ENCODE measurements at places on chromosomes 2 and 18.

- no peak for DNase-seq
- H3K27me3 ChIP-seq = no peaks in the 10 kb centered on the region
- no peak overlapping the region for H3K27ac ChIP-seq
- peaks cover 2% of the 10 kb centered on the region for H3K4me1 ChIP-seq
- no peak overlapping the region for H3K4me3 ChIP-seq
These were observed 146.0 kb downstream of the SETBP1 start for GRCh38 chr18:44826418-44827259.

DNA sequence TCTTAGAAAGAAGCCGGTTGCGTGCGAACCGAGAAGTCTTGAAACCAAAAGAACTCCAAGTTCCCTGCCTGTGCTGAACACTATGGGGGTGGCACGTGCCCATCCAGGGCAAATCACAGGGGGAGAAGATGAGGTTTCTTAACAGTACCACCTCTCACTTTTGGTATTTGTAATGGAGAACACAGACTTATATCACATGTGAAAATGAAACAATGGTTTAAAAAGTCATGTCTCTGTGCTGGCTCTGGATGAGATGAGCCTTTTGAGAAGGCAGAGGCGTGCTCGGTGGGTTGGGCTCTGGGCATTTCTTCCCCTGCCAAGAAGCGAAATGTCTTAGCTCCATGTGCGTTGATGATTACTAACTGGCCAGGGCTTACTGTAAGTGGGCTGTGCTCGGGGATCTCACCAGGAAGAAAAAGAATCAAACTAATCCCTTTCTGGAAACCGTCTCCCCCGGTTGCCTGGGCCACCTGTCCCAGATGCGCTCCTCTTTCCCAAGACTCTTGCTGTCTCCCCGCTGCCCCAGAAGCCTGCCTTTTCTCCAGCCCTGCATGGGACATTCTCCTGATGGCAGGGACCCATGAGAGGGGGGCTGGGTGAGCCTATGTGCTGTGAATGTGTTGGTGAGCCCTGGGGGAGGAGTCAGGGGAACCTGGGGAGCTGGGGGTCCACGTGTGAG lies 252.9 kb downstream of the PRKCE start:
- no peak for DNase-seq
- no peaks in the 10 kb centered on the region for H3K36me3 ChIP-seq
- H3K27ac ChIP-seq = no peak overlapping the region
- no peaks in the 10 kb centered on the region for H3K27me3 ChIP-seq

GRCh38 chr2:138853761-138854160 lies 73.6 kb upstream of the NXPH2 start:
- no peaks in the 10 kb centered on the region for H3K36me3 ChIP-seq
- H3K4me1 ChIP-seq = no peaks in the 10 kb centered on the region
- H3K27me3 ChIP-seq = no peaks in the 10 kb centered on the region

GRCh38 chr18:59691996-59692395 lies 5.2 kb downstream of the CCBE1 start:
- peaks cover 21% of the 10 kb centered on the region for H3K4me1 ChIP-seq
- no peaks in the 10 kb centered on the region for H3K36me3 ChIP-seq
- DNase-seq = no peak
- no peak overlapping the region for H3K27ac ChIP-seq
- peaks cover 19% of the 10 kb centered on the region for H3K27me3 ChIP-seq

DNA sequence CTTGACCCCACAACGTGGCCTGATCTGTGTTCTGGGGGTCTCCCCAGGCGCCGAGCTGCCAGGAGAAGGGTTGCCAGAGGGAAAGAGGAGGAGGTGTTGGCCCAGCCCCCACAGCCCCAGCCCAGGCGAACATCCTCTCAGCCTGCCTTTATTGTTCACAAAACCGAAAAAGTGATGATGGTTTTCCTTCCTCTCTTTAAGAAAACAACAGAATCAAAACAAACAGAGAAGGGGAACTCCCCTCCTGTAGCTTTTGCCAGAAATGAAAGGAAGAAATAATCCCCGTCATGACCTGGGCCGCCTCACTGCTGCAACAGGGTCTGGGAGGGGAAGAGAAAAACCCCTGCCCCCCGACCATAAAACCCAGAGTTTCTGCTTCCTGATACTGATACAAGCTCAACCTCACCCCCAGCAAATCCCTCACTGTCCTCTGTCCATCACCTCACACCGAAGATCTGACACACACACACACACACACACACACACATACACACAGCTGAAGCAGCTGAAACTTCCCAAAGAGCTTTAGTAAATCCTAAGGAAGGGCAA lies 52.0 kb downstream of the ZFP36L2 start:
- no peak for DNase-seq
- no peaks in the 10 kb centered on the region for H3K36me3 ChIP-seq
- H3K27ac ChIP-seq = no peak overlapping the region
- H3K4me3 ChIP-seq = peak overlapping the region; percentile 1

- no peak overlapping the region for H3K27ac ChIP-seq
- H3K36me3 ChIP-seq = peaks cover 16% of the 10 kb centered on the region
- no peak overlapping the region for H3K4me3 ChIP-seq
- no peaks in the 10 kb centered on the region for H3K27me3 ChIP-seq
These were observed 296.6 kb downstream of the GULP1 start for GRCh38 chr2:188588235-188588634.

DNA sequence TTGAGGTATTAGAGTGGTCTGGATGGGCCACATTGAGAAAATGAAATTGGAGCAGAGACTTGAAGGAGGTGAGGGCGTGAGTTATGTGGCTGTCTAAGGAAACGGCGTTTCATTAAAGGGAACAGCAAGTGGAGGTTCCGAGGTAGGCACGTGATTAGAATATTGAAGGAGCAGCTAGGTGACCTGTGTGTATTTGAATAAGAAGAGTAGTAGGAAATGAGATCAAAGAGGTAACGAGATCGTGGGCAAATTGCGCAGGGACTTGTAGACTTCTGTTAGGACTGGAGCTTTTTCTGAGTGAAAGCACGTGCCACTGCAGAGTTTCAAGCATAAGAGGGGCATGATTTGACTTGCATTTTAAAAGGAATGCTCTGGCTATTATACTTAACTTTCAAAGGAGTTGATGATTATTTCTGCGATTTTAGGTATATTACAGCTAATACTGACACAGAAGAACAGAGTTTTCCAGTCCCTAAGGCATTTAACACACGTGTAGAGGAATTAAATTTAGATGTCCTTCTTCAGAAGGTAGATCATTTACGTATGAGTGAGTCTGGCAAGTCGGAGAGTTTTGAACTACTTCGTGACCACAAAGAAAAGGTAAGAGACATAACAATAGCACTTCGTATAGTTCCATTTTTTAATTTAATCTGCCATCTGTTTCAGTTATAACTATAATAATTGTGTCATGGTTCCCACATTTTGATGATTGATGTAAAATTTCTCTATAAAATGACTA lies 48.7 kb downstream of the RMDN2 start:
- no peak overlapping the region for H3K4me3 ChIP-seq
- no peaks in the 10 kb centered on the region for H3K27me3 ChIP-seq
- peaks cover 9% of the 10 kb centered on the region for H3K36me3 ChIP-seq
- DNase-seq = no peak
- no peak overlapping the region for H3K27ac ChIP-seq

GRCh38 chr18:76986406-76986805 lies 146.2 kb downstream of the MBP start:
- no peaks in the 10 kb centered on the region for H3K27me3 ChIP-seq
- H3K36me3 ChIP-seq = no peaks in the 10 kb centered on the region
- no peak overlapping the region for H3K27ac ChIP-seq
- DNase-seq = no peak

GRCh38 chr18:64956465-64956864 lies 794.3 kb upstream of the CDH7 start:
- DNase-seq = no peak
- H3K27me3 ChIP-seq = no peaks in the 10 kb centered on the region
- no peaks in the 10 kb centered on the region for H3K4me1 ChIP-seq
- H3K27ac ChIP-seq = no peak overlapping the region

GRCh38 chr2:75356865-75357264 lies 157.5 kb upstream of the TACR1 start:
- no peaks in the 10 kb centered on the region for H3K27me3 ChIP-seq
- H3K4me3 ChIP-seq = no peak overlapping the region
- H3K4me1 ChIP-seq = no peaks in the 10 kb centered on the region
- H3K27ac ChIP-seq = no peak overlapping the region
- DNase-seq = no peak

DNA sequence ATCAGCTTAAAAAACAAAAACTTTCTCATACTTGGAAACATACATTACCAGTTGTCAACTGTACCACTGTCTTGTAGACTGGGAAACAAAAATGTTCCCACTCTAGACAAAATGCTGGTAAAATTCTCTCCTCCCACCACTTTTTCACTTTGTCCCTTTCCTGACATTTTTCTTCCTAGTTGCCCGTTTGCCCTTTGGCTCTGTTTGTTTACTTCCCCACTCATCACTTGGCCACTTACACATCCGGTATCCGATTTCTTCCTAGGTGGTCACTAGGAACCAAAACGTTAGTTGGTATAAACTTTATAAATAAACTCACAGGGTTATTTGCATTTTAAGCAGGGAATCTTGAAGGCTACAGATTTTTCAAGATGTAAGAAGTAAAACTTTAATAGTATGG lies 84.9 kb downstream of the METTL4 start:
- H3K4me1 ChIP-seq = no peaks in the 10 kb centered on the region
- H3K36me3 ChIP-seq = no peaks in the 10 kb centered on the region
- H3K27ac ChIP-seq = no peak overlapping the region
- H3K27me3 ChIP-seq = no peaks in the 10 kb centered on the region
- no peak overlapping the region for H3K4me3 ChIP-seq
- DNase-seq = no peak

GRCh38 chr18:48728204-48728833 lies 189.5 kb downstream of the CTIF start:
- H3K27ac ChIP-seq = no peak overlapping the region
- DNase-seq = no peak
- no peaks in the 10 kb centered on the region for H3K4me1 ChIP-seq
- no peaks in the 10 kb centered on the region for H3K36me3 ChIP-seq

- no peaks in the 10 kb centered on the region for H3K27me3 ChIP-seq
- DNase-seq = peak; percentile 57
- H3K27ac ChIP-seq = no peak overlapping the region
- H3K4me1 ChIP-seq = no peaks in the 10 kb centered on the region
- H3K36me3 ChIP-seq = no peaks in the 10 kb centered on the region
These were observed 49.1 kb downstream of the CCDC85A start for GRCh38 chr2:56232912-56233311.

DNA sequence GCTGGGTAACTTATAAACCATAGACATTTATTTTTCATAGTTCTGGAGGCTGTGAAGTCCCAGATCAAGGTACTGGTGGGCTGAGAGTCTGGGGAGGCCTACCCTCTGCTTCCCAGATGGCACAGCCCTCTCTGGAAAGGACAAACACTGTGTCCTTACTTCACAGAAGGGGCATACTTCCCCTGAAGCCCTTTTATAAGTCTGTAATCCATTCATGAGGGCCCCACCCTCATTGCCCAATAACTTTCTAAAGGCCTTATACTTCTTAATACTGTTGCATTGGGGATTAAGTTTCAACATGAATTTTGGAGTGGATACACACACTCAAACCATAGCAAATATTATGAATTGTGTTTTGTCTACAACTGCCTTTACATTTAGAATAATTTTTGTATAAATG lies 36.0 kb downstream of the ATIC start:
- no peaks in the 10 kb centered on the region for H3K27me3 ChIP-seq
- H3K36me3 ChIP-seq = peaks cover 79% of the 10 kb centered on the region
- no peaks in the 10 kb centered on the region for H3K4me1 ChIP-seq
- no peak overlapping the region for H3K27ac ChIP-seq
- no peak for DNase-seq
- no peak overlapping the region for H3K4me3 ChIP-seq

- no peaks in the 10 kb centered on the region for H3K27me3 ChIP-seq
- DNase-seq = no peak
- peaks cover 3% of the 10 kb centered on the region for H3K4me1 ChIP-seq
- no peak overlapping the region for H3K4me3 ChIP-seq
These were observed 4.2 kb downstream of the SFT2D3 start for GRCh38 chr2:127705391-127706065.

- no peaks in the 10 kb centered on the region for H3K4me1 ChIP-seq
- H3K36me3 ChIP-seq = peaks cover 24% of the 10 kb centered on the region
- no peaks in the 10 kb centered on the region for H3K27me3 ChIP-seq
- H3K27ac ChIP-seq = no peak overlapping the region
These were observed 101.2 kb downstream of the UBR3 start for GRCh38 chr2:169928463-169928864.

DNA sequence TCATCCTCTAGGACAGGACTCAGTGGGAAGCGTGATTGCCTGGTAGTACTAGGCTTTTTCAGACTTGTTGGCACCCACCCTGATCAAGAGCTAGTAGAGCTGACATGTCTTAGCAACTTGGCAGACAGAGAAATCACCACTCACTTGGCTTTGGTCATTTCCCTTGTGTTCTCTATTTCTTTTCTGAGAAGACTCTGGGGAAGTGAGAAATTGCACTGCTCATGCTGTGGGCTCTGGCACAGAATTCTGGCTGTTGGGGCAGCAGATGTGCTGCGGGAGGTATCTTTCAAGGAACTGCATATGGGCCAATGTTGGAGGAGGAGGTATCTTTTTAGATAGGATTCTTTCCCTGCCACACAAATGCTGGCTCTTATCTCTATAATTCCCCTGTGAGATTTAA lies 529.1 kb upstream of the MEX3C start:
- H3K36me3 ChIP-seq = no peaks in the 10 kb centered on the region
- DNase-seq = no peak
- H3K4me1 ChIP-seq = no peaks in the 10 kb centered on the region
- no peaks in the 10 kb centered on the region for H3K27me3 ChIP-seq
